Large intestine (tissue), 12 donors: ENCODE measurements at places on chromosomes 4 and X. TPM values are rescaled to one million over a fixed set of nuclear protein-coding genes. Genes with fewer than 3 reads are reported as not detected.
A peak's percentile ranks its signal among the peaks of the same experiment; 100 is the strongest.

The JCHAIN gene
- 1.5 TPM for polyA plus RNA-seq

GRCh38 chrX:138930583-138930945 lies 219.0 kb upstream of the FGF13 start:
- no peaks in the 10 kb centered on the region for H3K4me1 ChIP-seq
- H3K27me3 ChIP-seq: no peaks in the 10 kb centered on the region
- H3K27ac ChIP-seq: no peak overlapping the region
- H3K4me3 ChIP-seq: no peak overlapping the region
- peak; percentile 1 for DNase-seq

The C4orf50 gene
- 0.58 TPM for polyA plus RNA-seq

GRCh38 chr4:186168750-186169149 lies 22.6 kb upstream of the CYP4V2 start:
- H3K27ac ChIP-seq: no peak overlapping the region
- H3K4me3 ChIP-seq: no peak overlapping the region
- H3K27me3 ChIP-seq: no peaks in the 10 kb centered on the region
- peaks cover 11% of the 10 kb centered on the region for H3K36me3 ChIP-seq

GRCh38 chr4:3485011-3485791 lies 22.1 kb downstream of the DOK7 start:
- H3K36me3 ChIP-seq: no peaks in the 10 kb centered on the region
- no peak overlapping the region for H3K4me3 ChIP-seq
- H3K4me1 ChIP-seq: peaks cover 27% of the 10 kb centered on the region
- peak; percentile 51 for DNase-seq
- peaks cover 85% of the 10 kb centered on the region for H3K27me3 ChIP-seq

GRCh38 chr4:44132526-44132925 lies 316.1 kb downstream of the KCTD8 start:
- no peak for DNase-seq
- no peak overlapping the region for H3K4me3 ChIP-seq
- H3K36me3 ChIP-seq: no peaks in the 10 kb centered on the region
- H3K27me3 ChIP-seq: no peaks in the 10 kb centered on the region

GRCh38 chr4:48960988-48961635 lies 25.0 kb upstream of the CWH43 start:
- H3K27ac ChIP-seq: no peak overlapping the region
- H3K36me3 ChIP-seq: no peaks in the 10 kb centered on the region
- no peak overlapping the region for H3K4me3 ChIP-seq
- DNase-seq: no peak

DNA sequence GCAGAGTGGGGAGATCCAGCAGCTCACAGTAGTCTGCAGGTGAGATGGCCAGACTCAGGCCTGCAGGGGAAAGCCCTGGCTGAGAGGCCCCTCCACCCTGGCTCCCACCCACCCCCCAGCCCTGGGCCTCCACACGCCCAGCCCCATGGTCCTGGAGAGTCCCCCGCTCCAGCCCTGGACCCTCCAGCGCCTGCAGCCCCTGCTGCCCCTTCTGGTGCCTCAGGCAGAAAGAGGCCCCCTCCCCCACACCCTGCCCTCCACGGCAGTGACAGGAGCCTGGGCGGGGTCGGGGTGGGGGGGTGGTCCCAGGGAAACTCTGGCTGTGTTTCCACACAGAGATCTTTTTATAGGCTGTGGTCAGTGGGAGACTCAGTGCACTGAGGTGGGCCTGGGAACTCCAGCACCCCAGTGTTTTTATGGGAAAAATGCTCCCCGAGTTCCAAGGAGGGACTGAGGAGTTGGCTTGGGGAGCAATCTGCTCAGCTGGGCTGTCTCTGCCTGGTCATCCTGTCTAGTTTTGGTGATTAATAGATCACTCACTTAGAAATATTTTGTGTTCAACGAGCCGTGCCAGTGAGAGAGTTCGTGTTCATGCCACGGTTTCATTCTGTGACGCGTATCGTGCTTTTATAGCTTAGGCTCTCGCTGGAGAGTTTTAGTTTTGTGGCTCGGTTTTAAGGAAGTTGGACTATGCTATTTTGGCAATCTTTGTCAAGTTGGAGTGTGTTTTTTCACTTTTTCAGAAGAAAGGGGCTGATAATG lies 53.1 kb upstream of the HGFAC start:
- no peaks in the 10 kb centered on the region for H3K36me3 ChIP-seq
- DNase-seq: no peak
- H3K4me1 ChIP-seq: peaks cover 22% of the 10 kb centered on the region
- H3K27ac ChIP-seq: peak overlapping the region; percentile 62

The SSX2 gene
- polyA plus RNA-seq: not detected

- no peak overlapping the region for H3K4me3 ChIP-seq
- no peaks in the 10 kb centered on the region for H3K27me3 ChIP-seq
- H3K27ac ChIP-seq: no peak overlapping the region
- no peak for DNase-seq
Observed at GRCh38 chrX:7606039-7606652, 236.8 kb upstream of the VCX start.

The CXorf49 gene
- not detected for polyA plus RNA-seq

The SH2D1A gene
- polyA plus RNA-seq: 0.82 TPM

- no peaks in the 10 kb centered on the region for H3K36me3 ChIP-seq
- no peak for DNase-seq
- H3K27me3 ChIP-seq: no peaks in the 10 kb centered on the region
- H3K4me1 ChIP-seq: no peaks in the 10 kb centered on the region
Observed at GRCh38 chr4:74770226-74770910, 24.0 kb downstream of the BTC start.

GRCh38 chr4:81954271-81954670 lies 419.5 kb downstream of the HNRNPD start:
- H3K4me3 ChIP-seq: no peak overlapping the region
- no peak for DNase-seq
- no peaks in the 10 kb centered on the region for H3K36me3 ChIP-seq
- peak overlapping the region; percentile 51 for H3K27ac ChIP-seq
- H3K27me3 ChIP-seq: no peaks in the 10 kb centered on the region
- peaks cover 55% of the 10 kb centered on the region for H3K4me1 ChIP-seq

The ARHGAP4 gene
- polyA plus RNA-seq: 33.2 TPM

DNA sequence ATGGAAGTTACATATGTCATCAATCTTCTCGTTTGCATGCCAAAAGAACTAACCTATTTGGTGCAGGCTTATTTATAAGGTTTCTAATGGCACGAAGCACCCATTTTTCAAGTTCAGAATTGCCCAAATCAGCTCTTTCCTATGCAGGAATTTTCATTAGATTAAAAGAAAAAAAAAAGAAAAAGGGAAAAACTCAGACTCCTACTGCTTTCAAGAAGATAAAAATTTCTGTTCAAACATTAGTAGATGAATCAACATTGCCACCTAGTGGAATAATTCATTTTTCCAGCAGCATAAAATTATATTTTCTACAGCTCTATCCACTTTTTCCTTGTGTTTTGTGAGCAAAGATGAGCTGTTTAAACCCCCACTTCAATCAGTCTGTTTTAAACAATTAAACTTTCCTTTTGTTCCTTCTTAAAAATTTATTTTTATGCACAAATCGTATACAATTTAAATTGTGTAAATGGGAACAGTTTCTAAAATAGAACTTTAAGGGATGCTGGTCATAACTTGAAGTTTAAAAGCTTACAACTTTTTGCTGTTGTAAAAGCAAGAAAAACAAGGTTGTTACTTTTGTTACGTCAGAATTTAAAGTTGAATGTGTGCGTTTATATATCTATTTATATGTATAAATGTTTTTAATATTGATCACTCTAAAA lies 309.9 kb downstream of the ARAP2 start:
- H3K27me3 ChIP-seq: no peaks in the 10 kb centered on the region
- no peaks in the 10 kb centered on the region for H3K4me1 ChIP-seq
- no peaks in the 10 kb centered on the region for H3K36me3 ChIP-seq

The STK32B gene
- 1.6 TPM for polyA plus RNA-seq

DNA sequence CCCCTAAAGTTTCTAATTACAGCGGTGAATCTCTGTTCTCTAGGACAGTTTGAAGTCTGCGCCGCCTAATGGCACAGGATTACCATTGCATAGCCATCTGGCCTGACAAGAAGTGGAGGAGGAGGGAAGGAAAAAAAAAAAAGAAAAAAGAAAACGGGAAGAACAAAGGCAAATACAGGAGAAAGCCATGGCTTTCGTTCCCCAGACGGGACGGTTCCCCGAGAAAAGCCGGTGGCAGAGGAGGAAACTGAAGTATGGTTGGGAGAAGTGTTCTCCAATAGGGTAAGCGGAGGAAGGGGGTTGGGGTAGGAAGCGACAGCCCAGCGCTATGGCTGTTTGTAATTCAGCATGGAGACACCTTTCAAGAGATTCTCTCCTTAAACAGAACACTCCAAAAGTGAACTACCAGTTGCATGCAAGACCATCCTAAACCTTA lies 80.8 kb downstream of the HMGN5 start:
- peak overlapping the region; percentile 52 for H3K4me3 ChIP-seq
- peak overlapping the region; percentile 64 for H3K27ac ChIP-seq
- H3K4me1 ChIP-seq: peaks cover 2% of the 10 kb centered on the region
- peaks cover 6% of the 10 kb centered on the region for H3K27me3 ChIP-seq
- DNase-seq: peak; percentile 18

DNA sequence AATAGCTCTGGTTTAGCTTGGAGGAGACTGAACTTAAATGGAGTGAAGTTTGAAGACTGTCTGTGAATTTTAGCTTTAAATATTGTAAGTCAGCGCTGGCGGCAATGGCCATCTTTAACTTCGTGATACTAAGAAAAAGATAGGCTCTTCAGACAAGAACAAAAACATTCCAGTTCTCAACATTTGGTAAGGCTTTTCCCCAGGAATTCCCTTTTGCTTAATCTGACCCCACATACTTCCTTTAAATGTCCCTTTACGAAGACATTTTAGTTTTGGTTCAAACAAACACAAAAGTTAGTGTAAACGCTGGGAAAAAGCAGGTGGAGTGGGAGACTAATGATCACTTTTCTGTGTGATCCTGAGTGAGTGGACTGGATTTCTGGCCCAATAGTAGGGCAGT lies 106.2 kb downstream of the MAML3 start:
- H3K4me1 ChIP-seq: peaks cover 29% of the 10 kb centered on the region
- H3K27me3 ChIP-seq: no peaks in the 10 kb centered on the region
- no peak overlapping the region for H3K4me3 ChIP-seq
- peak overlapping the region; percentile 88 for H3K27ac ChIP-seq
- no peak for DNase-seq
- no peaks in the 10 kb centered on the region for H3K36me3 ChIP-seq
